ENCODE measurements at places on chromosomes 7 and 10.

DNA sequence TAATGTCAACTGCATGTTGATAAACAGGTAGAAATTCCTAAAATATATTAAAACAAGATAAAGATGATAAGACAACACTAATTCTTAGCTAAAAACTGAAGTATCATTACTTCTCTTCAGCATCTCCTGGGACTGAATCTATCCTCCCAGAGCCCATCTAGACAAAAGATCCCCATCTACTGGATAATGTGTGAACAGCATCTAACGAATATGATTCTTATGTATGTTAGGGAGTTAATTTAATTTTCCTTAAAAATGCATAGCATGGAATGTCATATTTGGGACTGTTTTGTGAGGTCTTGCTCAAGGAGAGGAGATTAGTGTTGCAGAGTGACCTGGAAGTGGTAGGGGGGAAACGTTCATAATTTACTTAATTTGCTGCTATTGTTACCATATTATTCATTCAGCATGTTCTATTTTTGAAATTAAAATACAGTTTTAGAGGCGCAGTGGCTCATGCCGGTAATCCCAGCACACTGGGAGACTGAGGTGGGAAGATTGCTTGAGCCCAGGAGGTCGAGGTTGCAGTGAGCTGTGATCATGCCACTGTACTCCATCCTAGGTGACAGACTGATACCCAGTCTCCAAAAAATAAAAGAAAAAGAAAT is 305.1 kb upstream of the CSTF2T start:
- peak; percentile 28 for DNase-seq

DNA sequence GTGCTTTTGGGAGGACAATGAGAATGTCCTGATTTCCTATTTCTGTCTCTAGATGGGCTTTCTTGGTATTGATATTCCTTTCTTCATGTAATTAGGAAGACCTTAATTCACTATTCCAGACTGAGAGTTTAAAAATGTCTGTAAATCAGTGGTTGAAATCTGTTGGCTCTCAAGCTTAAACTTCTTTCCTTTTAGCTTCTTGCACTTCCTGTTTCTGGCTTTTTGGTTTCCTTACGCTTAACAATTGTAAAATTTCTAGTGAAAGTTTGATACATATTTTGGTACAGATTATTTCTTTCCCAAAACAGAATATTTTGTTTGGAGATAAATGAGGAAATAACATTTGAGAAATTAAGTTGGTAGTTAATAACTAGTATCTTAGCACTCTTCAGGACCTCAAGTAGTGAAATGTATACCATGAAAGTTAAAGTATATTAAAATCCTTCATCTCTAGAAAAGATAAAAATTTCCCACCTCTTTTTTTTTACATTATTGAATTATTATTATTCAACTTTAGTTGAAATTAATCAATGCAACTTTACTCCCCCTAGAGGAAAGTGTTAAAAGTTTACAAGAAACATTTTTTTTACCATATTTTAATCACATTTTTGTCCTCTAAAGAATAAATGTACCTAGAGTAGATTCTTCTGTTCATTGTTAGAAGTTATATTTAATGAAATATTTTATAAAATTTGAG is 137.2 kb downstream of the PHTF2 start:
- DNase-seq: no peak

DNA sequence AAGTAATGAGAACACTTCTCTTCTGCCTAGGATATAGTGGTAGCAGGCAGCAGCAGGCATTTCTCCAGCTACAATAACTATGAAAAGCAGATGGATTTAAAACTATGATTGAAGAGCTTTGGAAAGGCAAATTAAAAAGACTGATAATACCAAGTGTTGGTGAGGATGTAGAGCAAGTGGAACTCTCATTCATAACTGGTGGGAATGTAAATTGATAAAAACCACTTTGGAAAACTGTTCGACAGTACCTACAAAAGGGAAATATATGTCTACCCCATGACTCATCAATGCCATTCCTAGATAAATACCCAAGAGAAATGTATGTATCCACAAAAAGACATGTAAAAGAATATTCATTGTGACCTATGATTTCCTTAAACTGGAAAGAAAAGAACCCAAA is 14.6 kb downstream of the ARMC3 start:
- DNase-seq: no peak

GRCh38 chr7:56287429-56288138 is 171.4 kb upstream of the NUPR2 start:
- DNase-seq: no peak

GRCh38 chr10:17100586-17100985 is 29.0 kb downstream of the CUBN start:
- DNase-seq: no peak
